Endodermal cell (in vitro differentiated cells): ENCODE measurements at places on chromosomes 7 and 10.

GRCh38 chr7:51234609-51235308 is 81.8 kb downstream of the COBL start:
- DNase-seq, result peak; percentile 10

GRCh38 chr10:116300542-116300941 is 23.7 kb upstream of the CCDC172 start:
- DNase-seq, result no peak

- no peak for DNase-seq
Measured at GRCh38 chr10:59175538-59176240, 754 bp upstream of the PHYHIPL start.

- DNase-seq, result no peak
Measured at GRCh38 chr10:124697837-124698544, 46.2 kb downstream of the FAM53B start.

GRCh38 chr7:107668296-107668695 is 7.7 kb downstream of the SLC26A4 start:
- DNase-seq, result no peak

DNA sequence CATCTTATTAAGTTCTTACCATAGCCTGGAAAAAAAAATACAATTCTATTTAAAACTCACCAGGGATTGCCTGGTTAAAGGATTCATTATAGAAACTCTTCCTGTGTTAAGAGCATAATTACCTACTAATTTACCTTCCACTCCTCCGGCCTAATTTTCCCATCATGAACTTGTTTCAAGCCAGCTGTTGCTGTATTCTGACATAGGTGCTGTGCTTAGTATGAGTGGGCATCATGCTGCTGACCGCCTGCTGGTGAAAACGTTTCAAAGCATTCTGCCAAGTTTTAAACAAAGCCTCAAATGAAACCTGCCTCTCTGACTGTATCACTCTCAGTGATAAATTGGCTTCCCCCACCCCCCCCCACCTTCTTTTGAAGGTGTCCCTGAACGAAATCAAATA is 47.8 kb upstream of the KCNMA1 start:
- DNase-seq, result peak; percentile 33
